ENCODE measurements at places on chromosomes 3 and 15.

GRCh38 chr3:71962561-71963240 is 177.8 kb upstream of the PROK2 start:
- no peak for DNase-seq

DNA sequence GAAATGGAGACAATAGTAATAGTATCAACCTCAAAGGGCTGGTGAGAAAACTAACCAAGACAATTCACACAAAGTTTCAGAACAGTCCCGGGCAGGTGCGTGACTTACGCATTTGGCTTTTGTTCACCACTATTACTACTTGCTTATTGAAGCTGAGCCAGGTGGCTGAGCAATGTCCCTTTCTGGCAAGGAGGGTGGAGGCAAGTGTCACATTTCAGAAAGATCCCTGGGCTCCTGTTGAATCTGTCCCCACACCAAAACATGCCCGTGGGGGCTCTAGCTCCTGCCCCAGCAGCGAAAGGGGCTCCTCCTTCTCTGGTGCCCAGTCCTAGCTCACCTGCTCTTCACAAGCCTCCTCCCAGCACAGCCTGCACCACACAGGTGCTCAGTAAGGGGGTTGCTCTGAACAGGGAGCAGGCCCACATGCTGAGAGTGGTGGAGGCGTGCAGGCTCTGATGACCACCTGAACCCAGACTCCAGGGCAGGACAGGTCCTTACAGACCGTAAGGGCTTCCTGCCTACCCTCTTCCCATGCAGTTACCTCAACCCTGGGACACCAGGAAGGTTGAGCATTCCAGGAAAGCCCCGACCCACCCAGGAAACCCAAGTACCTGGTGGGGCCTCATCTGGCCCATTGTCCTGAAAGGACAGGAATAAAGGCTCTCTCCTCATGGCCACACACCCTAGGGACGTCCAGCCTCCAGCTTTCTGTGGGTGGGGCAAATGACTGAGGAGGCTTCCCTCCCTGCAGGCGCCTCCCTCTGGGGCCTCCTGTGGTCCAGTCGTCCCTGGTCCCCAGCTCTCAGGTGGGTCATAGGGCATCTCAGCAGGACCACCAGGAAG is 32.6 kb downstream of the SEMA7A start:
- no peak for DNase-seq

DNA sequence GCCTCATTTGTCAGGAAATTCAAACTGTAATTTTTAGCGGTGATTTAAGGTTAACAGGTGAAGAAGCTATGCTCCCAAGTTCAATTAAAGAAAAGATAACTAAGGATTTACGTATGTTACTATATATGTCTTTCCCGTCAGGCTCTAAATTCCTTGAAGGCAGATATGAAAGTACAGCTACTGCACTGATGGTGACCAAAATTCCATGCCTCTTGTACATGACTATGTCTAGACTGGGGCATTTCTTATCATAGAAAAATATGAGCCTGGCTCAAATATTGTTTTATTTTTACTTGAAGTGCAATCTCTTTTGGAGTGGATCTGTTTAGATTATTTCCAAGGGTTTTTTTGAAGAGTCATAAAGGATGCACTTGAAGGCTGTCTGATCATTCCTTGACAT is 647.1 kb upstream of the KCNMB2 start:
- no peak for DNase-seq

- DNase-seq: peak; percentile 9
These were observed 92.6 kb downstream of the AAGAB start for GRCh38 chr15:67161881-67162280.

DNA sequence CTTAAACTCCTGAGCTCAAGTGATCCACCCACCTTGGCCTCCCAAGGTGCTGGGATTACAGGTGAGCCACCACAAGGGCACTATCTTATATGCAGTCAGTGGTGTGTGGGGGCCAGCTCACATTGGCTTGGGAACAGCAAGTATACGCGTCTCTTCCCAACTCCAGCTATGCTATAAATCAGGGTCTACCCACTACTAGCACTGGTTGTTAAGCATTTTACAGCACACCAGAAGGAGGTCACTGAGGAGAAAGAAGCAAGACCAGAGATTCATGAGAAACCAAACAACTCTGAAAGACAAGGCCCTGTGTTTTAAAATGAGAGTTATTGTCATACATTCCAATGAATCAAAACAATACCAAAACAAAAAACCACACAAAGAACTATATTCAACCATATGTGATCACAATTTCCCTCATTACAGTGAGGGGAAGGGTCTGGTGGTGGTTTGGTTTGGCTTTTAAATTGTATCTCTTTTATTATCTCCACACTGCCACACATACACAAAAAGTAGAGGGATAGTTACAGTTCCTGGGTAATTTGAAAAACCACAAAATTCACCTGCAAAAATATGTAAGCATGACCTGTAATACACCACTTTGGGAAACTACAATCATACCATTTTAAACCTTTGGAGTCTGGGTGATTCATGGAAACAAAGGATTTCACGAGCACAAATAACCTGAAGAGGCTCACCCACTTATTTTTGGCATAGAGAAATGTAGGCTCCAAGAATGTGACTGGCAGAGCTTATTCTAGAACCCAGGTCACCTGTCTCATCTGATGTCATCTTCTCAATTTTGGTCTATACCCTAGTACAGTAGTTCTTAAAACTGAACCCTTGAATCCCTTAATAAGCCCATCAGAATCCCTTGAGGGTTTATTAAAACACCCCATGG is 5.2 kb downstream of the MAGI1 start:
- no peak for DNase-seq

GRCh38 chr3:99627062-99627826 is 11.2 kb upstream of the COL8A1 start:
- DNase-seq: no peak

GRCh38 chr3:152574461-152575079 is 260.4 kb upstream of the P2RY1 start:
- no peak for DNase-seq

DNA sequence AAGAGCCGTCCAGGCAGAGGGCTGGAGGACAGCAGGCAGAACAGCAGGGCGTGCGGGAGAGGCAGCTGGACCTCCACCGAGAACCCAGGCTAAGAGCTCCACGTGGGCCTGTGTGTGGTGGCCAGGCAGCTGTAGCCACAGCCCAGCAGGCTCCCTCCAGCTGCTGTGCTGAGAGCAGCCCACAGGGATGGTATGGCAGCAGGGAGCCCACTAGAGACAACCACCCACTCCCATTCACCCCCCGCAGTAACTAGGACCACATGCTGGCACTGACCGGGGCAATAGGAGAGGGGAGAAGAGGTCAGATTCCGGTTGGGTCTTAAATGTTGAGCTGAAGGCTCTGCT is 25.6 kb upstream of the MUSTN1 start:
- DNase-seq: no peak

DNA sequence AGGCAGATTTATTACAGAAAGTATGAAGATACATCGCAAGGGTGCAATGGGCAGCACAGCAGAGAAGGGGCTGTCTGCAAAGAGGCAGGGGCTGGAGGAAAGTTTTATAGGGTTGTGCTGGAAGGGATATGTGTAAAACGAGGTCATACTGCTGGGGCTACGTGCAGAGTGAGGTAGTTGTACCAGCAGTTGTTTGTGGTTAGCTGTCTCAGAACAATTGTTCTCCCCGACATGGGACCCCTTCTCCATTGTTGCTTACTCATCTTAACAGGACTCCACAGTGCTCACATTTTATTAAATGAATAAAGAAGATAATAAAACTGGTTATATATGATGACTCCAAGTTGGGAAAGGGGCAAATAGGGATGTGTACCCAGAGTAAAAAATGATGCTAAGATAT is 49.4 kb downstream of the GTPBP8 start:
- no peak for DNase-seq

DNA sequence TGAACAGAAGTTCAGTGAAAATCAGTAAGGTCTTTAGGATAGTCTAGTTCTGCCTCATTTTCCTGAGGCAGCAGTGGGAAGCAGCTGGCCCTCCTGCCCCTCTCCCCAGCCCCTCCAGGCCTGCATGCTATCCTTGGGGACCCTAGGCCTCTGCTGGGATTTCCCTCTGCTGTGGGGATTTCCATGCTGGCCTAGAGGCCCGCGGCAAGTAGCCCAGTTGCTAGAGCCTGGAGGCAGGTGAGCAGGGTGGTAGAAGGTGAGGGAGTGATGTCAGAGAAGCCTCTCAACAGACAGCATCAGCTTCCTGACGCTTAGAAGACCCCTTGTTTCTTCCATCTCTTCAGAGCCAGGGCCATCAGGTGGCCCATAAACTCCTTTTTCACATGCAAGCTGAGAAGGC is 305.8 kb upstream of the THBS1 start:
- no peak for DNase-seq

DNA sequence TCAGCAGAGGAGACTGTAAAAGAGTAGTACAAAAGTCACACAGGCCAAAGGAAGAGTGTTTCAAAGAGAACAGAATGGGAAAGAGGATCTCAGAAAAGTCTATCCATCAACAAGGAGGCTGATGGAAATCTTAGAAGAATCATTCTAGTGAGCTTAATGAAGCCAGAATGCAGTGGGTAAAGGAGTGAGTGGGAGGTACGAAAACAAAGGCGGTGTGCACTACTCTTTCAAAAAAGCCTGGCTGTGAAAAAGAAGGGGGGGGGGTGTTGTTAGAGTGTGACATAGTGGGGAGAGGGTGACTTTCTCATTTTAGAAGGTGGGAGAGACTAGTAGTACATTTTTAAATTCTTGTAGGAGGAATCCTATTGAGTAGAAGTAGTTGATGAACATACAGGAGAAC is 11.7 kb downstream of the PAQR9 start:
- DNase-seq: no peak

- DNase-seq: no peak
These were observed 8.3 kb downstream of the ANXA2 start for GRCh38 chr15:60389261-60390077.

DNA sequence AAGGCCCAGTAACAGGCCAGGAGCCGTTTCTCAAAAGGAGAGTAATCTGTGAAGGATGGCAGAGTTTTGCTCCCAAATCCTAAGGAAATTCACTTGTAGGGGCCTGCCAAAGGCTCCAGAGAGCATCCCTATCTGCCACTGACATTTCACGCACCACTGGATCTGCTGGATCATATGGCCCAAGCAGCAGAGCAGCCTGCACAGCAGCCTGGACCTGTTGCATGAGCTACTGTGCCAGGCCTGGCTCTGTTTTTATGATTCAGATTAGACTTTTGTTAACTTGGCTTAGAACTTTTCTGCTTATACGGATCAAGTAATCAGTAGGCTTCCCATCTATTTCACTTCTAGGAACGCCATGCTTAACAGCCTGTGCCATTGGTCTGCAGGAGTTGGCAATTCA is 70.7 kb downstream of the CHRD start:
- DNase-seq: no peak

Data from NCI-H1436 (cell line).